ENCODE measurements at places on chromosomes 1 and 21. TPM values are rescaled to one million over a fixed set of nuclear protein-coding genes. Genes with fewer than 3 reads are reported as not detected.

DNA sequence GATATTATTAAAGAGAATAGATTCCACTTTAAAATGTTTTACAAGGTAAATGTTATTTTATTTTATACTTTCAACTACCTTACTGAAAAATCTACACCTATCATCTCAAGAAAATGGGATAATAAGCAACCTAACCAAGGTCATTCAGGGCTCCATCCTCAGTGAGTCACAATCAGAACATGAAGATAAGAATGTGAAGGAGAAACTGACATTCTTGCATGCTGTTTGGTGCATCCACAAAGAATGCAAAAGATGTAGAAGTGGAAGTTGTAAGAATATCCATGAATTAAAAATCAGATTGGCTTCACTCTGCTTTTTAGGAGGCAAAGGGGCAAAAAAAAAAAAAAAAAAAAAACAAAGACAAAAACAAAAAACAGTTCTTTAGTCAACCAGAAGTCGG lies 6.5 kb downstream of the WARS2 start:
- DNase-seq: no peak

DNA sequence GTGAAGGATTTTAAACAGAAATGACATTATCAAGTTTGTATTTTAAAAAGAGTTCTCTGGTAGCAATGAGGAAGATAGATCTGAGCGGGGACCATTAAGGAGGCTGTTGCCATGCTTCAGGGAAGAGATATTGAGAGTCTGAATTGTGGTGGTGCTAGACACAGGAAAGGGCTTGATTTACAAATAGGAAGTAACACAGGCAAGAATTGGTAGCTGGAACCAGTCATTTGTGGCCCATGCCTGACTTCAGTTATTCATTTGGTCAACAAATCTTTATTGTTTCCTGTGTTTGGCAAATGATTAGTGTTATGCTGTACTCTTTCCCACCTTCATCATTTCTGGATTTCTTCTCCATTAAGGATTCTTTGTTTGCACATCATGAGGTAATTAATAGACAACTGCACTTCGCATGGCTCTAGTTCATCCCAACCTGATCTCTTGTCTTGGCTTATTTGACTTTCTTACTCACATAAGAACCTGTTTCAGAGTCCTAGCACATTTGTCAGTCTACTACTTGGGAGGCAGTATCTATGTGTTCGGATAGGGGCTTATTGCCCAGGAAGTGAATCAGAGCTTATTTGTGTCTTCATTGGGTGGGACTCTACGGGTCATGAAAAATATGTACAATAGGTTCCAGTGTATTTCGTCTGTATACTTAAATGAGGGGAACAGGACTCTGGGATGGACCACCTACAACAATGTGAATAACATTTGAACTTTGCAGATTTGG lies 32.3 kb downstream of the EEIG2 start:
- no peak for DNase-seq

- peak; percentile 94 for DNase-seq
Observed at GRCh38 chr1:42962641-42963377, 4.1 kb upstream of the SLC2A1 start.

DNA sequence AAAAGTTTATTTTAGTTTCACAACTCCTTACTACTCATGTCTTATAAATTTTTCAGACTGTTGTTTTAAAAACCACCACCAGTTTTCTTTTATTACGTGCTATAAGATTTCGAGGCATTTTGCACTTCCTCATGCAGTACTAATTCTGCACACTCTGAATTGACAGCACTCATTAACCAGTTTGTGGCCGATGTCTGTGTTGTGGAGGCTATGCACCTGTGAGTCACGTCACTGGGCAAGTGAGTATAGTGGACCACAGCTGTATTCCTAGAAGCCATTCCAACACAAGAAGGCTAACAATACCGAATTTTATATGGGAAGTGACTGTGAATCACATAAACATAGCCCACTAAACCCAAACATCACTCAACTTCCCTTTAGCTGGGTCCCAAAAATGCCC lies 21.0 kb upstream of the SPATA6 start:
- DNase-seq: no peak

- DNase-seq: no peak
Observed at GRCh38 chr1:240719953-240720700, 108.2 kb upstream of the GREM2 start.

- no peak for DNase-seq
Observed at GRCh38 chr1:51073456-51073855, 28.6 kb upstream of the C1orf185 start.

- DNase-seq: no peak
Observed at GRCh38 chr1:30695439-30695841, 27.9 kb downstream of the MATN1 start.

- no peak for DNase-seq
Observed at GRCh38 chr1:5140136-5140535, 485.7 kb downstream of the AJAP1 start.

DNA sequence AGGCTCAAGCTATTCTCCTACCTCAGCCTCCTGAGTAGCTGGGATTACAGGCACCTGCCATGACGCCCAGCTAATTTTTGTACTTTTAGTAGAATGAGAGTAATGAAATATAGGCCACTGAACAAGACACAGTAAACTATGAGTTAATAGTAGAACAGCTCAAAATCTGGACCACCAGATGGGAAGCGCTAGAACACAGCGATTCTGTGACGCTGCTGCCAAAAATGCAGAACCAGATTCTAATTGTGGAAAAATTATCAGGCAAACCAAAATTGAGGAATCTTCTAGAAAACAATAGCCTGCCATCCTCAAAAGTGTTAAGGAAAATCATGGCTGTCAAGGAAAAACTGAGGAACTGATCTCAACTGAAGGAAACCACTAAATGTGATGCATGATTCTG lies 111.4 kb upstream of the TIAM1 start:
- DNase-seq: no peak

DNA sequence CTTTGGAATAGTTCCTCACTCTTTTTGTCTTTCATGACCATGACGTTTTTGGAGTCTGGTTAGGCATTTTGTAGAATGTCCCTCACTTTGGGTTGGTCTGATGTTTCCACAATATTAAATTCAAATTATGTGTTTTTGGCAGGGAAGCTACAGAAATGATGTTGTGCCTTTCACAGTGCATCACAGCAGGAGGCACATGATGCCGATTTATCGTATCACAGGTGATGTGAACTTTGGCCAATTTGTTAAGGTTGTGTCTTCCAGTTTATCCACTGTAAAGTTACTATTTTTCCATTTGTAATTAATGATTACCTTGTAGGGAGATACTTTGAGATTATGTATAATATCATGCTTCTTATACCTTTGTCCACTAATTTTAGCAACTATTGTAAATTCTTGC lies 114.3 kb downstream of the FGGY start:
- DNase-seq: no peak

GRCh38 chr21:36709868-36710728 lies 11.2 kb downstream of the SIM2 start:
- DNase-seq: peak; percentile 69

DNA sequence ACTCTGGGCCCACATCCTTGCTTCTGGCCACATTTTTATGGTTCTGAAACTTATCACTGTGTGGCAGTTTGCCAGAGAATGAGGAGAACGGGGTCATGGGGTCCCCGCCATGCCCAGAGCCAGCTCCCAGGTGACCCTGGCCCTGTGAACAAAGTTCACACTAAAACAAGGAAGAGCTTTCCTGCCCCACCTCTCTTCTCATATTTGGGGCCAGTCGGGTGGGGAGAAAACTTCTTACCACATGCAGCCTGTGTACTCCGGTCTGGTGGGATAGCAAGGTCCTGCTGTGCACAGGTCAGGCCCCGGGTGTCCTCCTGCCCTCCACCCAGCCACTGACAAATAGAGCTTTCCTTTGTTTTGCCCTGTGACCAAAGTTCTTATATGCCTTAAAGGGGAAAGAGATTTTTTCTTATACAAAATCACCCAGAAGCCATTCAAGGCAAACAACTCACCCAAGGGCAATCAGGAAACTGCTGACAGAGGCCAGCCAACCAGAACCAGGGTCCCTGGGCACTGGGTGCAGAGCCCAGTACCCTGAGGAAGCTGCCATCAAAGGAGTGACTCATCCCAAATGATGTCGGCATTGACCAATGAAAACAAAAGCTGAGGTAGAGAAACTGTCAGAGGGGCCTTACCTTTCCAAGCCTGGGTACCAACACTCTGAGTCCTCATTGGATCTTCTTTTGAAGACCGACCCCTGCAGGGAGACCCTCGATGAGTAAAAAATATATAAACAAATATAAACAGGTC lies 53.6 kb downstream of the OLIG1 start:
- no peak for DNase-seq

SYT6 gene
- 41.7 TPM for total RNA-seq

LAD1 gene
- 17.6 TPM for total RNA-seq

LAPTM5 gene
- total RNA-seq: not detected

RUNX1 gene
- total RNA-seq: 0.23 TPM

AMPD1 gene
- not detected for total RNA-seq

WNT3A gene
- total RNA-seq: 0.12 TPM

PRKAA2 gene
- 8.8 TPM for total RNA-seq

FCRL6 gene
- total RNA-seq: not detected

TESK2 gene
- 14.0 TPM for total RNA-seq

ADAMTSL4 gene
- 3.6 TPM for total RNA-seq

HES3 gene
- total RNA-seq: 49.7 TPM

BEST4 gene
- total RNA-seq: 0.63 TPM
